ENCODE measurements at places on chromosomes 12 and 14. TPM values are rescaled to one million over a fixed set of nuclear protein-coding genes. Genes with fewer than 3 reads are reported as not detected.
A peak's percentile ranks its signal among the peaks of the same experiment; 100 is the strongest.

CFAP54 gene
- 3.0 TPM for total RNA-seq

MMP17 gene
- total RNA-seq: 5.8 TPM

FBXO34 gene
- total RNA-seq: 19.6 TPM

ASB2 gene
- total RNA-seq: 164 TPM

DNA sequence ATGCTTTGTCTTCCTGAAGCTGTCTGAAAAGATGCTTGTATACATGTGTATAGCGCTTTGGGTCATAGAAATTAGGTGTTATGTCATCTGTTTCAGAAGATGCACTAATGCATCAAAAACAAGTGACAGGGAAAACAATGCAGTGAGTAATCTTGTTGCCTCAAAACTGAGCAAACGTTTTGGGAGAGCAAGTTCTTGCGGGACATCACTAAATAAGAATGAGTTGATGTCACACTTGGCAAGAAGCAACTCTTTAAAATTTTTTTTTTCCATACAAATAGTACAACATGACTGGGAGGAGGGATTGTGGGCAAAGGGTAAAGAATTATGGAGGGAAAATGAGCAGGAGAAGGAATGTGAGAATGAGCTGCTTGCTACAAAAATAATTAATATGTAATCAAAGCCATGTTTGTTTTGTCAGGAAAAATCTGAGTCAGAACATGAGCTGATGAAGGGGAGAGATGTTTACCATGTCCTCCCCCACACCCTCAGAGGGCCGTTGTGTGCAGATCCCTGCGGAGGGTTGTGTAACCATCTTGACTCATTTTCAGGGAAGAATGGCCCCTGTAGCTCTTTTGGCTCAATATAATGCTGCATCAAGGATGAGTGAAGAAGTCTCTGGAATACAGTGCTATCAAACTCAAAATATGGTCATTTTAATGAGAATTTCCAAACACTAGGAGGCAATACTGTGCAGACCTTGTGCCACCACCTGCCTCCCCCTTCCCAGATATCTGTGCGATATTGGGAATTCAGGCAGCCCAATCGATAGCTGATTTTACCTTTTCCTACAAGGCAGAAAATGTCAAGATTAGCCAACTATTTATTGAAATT is 41.4 kb downstream of the BORCS5 start:
- peak; percentile 93 for DNase-seq

GRCh38 chr14:75821831-75822521 is 159.8 kb downstream of the TGFB3 start:
- DNase-seq: no peak

- DNase-seq: no peak
Measured at GRCh38 chr12:23887055-23887835, 62.2 kb downstream of the SOX5 start.

GRCh38 chr12:105091476-105092206 is 7.4 kb upstream of the ALDH1L2 start:
- DNase-seq: no peak

DNA sequence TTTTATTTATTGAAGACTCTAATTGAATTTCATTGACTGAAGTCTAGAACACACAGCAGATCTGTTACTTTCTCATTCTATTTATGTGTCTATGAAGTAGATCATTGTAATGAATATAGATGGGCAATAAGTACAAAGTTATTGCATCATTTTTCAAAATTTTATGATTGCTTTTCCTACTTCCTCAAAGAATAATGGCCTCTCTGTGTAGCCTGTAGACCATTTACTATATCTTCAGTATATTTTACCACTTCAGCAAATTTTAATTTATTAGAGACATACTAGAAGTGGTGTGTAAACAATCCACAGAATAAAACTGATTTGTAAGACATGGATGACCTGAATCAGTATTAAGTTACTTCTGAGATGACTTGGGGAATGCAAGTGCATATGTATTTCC is 291.7 kb upstream of the FAR2 start:
- no peak for DNase-seq

DNA sequence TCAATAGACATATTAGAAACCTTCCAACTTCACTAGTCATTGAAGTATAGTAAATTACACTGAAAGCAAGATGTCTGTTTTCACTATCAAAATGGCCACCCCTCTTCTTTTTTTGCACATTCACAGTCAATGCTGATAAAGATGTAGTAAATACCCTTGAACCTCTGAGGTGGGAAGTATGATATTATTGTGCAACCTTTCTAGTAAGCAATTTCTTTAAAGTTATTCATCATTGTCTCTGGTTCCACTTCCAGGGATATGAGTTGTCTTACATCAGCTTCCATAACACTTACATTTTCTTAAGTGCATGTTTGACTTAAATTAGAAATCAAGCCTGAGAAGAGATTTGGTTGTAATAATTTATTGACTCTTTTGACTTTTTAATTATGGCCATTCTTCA is 453.9 kb upstream of the MGAT4C start:
- no peak for DNase-seq

DNA sequence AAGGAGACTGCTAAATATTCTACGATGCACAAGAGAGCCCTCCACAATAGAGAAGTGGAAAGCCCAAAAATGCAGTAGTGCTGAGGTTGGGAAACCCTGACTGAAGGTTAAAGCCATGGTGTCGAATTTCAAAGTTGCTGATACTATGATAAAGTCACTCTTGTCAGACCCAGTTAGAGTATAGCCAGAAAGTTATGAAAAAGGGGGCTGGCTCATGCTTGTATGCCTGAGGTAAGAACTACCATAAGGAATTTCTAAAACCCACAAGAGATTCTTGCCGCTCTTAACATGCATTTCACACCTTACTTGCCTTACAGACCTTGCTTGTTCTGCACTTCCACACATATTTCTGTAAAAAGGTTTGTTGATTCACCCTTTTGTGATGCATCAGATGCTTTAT is 184.6 kb downstream of the SLC6A15 start:
- DNase-seq: no peak

GRCh38 chr12:102029141-102029540 is 32.6 kb downstream of the WASHC3 start:
- DNase-seq: no peak

- DNase-seq: no peak
Measured at GRCh38 chr12:15116086-15116485, 105.1 kb downstream of the RERG start.

DNA sequence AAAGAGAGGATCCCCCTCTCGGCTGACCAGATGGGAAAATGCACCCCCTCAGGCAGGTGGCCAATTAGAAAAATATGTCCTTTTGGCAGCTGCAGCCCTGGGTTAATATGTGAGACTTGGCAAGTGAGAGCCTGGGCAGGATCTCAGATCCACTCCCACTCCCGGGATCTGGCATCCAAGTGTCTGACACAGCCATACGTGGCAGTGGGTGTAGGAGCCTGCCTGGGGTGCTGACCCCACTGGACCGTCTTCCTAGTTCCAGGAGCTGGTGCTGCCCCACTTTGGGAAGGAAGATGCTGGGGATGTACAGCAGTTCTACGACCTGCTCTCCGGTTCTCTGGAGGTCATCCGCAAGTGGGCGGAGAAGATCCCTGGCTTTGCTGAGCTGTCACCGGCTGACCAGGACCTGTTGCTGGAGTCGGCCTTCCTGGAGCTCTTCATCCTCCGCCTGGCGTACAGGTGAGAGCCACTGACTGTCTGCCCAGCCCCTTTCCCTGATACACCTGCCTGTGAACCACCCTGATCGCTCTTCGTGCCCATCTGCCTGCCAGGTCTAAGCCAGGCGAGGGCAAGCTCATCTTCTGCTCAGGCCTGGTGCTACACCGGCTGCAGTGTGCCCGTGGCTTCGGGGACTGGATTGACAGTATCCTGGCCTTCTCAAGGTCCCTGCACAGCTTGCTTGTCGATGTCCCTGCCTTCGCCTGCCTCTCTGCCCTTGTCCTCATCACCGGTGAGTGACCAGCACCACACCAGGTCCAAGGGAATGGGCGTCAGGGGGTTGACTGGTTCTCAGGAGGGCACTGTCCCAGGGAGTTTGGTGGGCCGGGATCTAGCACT is 5.8 kb downstream of the NR4A1 start:
- no peak for DNase-seq

DNA sequence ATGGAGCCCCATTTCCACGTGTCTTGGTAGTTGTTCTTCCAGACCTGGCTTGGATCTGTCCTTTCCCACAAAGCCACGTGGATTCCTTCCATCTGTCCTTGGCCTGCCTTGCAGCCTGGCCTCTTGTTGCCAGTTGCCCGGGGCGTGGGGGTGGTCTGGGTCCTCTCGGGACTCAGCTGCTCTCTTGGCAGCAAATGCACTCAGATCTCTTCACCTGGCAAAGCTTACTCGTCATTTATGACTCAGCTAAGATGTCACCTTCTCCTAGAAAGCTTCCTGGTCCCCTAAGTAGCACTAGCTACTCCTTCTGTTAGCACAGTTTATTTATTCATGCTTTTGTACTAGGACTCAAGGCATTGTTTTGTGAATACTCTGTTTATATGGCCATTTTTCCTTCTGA is 13.6 kb downstream of the PLEKHG3 start:
- no peak for DNase-seq

- no peak for DNase-seq
Measured at GRCh38 chr14:38208618-38209562, 1.2 kb downstream of the SSTR1 start.

DNA sequence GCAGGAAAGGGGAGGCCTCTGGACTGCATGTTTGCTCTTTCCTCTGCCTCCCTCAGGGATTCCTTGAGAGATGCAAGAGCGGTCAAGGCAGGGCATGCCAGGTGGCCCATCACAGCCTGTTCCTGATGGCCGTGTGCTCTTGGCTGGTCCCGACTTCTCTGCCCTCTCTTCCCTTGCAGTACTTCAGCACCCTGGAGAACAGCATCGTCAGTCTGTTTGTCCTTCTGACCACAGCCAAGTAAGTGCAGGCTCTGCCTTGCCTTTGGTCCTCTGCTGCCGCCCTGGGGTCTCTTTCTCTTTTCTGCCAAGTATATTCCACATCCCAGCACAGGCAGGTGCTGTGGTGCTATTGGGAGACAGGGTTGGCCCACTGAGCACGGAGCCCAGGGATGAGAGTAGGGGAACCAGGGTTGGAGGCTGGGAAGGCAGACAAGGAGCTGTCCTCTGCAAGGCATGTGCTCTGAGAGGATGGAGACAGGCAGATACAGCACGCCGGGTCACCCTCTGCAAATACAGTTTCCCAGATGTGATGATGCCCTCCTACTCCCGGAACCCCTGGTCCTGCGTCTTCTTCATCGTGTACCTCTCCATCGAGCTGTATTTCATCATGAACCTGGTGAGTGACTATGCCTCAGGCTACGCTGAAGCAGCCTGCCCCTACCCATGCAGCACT is 51.9 kb downstream of the TPCN1 start:
- no peak for DNase-seq

- no peak for DNase-seq
Measured at GRCh38 chr12:118645219-118645618, 268.9 kb downstream of the SUDS3 start.

DNA sequence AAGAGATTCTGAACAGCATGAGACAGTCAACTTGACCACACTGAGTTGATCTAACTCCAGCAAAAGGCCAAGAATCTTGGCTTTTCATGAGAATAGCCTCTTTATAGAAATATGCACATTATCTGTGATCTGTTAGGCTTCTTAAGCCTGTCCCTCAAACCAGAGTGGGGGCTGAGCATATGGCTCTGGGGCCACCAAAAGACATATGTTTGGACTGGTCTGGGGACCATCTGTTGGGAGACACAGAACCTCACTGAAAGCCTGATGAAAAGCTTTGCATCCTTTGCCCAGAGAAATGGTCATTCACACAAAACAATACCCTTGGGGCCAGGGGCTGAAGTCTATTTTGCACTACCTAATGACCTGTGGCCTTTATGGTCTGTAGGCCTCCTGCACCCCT is 165.3 kb upstream of the PRMT8 start:
- DNase-seq: no peak

DNA sequence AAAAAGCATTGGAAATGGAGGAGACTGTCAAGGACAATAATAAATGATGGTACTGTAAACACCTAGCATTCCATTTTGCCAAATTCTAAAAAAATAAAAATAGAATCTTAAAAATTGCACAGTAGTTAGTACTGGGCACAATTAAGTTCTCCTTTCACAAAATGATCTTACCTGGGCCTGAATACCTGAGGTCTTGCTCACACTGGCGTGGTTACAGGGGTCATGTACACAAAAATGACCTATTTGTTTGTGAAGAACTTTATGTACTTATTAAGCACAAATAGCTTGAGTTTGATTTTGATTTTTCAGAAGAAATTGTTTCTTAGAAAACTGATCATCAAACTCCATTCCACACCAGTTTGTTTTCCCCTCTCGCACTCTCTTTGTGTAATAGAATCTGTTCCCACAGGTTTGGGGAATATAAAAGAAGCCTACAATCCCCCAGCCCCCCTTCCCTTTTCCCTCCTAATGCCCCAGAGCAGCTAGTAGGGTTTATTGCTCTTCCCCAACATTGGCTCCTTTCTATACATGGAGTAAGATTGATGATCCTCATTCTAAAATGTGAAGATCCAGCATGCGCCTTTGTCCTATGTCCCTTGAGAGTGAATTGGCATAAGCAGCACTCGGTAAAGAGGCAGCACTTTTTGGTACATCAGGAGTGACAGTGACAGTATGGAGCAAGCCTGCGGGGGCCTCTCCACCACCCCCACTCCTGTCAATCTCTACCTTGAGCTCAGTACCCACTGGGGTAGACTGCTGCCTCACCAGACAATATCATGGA is 204.3 kb downstream of the ASCL1 start:
- DNase-seq: no peak
